NCI-H1092 treated with DMSO at 0.1 percent for 48 hours (cell line): ENCODE measurements at places on chromosomes 16 and 17.

DNA sequence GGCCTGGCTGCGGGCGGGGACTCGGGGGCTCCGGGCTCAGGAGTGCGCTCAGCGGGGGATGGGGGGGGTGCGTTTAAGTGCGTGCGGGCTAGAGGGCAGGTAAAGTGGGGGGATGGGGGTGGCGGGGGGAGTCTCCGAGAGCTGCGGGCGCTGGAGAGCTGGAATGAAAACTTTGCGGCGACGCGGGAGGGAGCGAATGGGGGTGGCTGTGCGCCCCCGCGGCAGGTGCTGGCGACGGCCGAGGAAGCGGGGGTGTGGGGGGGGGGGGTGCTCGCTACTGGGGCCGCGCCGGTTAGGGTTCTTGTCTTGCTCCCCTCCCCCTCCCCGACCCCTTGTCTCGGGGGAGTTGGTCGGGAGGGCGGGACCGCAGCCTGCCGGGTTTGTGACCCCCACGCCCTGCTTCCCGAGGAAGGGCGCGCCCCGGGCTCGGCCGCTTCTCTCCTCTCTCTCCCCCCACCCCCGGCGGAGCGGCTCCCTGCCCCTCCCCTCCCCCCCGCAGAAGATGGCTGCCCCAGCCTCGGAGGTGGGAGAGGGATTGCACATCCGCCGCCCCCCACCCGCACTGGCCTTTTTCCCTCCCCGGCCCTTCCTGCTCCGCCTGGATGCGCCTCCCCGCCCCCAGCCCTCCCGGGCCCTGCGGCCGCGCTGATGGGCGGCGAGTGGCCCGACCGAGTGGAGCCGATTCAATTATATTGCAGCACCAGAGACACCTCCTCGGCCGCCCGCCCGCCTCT, 649 bp downstream of the GSE1 start:
- DNase-seq: peak; percentile 49

DNA sequence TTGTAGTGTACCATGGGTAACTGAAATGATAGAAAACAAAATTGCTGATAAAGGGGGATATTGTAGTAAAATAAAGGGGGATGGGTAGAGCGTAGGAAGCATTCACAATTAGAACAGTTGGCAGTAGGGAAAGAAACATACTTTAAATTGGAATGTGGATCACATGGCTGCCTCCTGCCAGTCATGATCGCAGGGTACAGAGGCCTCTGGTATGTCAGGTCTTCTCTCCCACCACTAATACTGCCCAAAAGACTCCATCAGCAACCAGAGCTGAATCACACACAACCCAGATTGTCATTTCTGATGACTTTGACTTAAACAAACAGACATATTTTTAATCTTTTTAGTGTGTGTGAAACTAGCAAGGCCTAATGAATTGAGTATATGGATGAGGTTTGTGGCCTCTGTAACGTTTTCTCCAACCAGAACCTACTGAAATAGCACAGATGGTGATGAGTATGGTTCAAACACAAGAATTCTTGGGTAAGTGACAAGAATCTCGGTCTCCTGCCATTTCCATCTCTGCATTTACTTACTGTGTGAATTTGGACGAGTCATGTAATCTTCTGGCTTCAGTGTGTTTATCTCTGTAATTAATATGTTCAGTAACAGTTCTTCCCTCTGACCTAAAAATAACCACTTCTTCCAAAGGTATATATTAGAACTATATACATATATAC, 112.6 kb downstream of the USP22 start:
- DNase-seq: no peak

- peak; percentile 93 for DNase-seq
Observed at GRCh38 chr17:30831663-30832437, at the start of gene ATAD5. Gene ATAD5 (plus strand): TSS chr17:30831966. CDS start chr17:30832348, 382 bp downstream.

- DNase-seq: peak; percentile 29
Observed at GRCh38 chr16:57284209-57284951, at the start of gene PLLP. Gene PLLP (minus strand): TSS chr16:57284672. CDS start chr16:57284540, 132 bp downstream.

DNA sequence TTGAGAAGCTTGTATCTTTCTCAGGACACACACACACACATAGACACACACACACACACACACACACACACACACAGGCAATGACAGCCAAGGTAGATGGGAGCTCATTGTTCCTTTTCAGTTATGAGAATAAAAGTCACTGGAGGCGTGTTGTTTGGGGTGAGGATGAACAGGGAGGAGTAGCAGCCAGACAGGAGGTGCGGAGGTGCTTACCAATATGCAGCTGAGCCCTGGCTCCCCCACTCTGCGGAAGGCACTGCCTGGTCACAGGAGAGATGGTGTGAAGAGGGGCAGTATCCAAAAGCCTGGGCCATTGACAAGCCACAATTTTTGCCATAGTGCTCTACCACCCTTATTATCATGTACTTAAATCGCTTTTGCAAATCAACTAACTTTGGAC, 77.4 kb downstream of the CBLN1 start:
- DNase-seq: no peak

- no peak for DNase-seq
Observed at GRCh38 chr16:19851476-19851875, 33.2 kb downstream of the GPRC5B start.

DNA sequence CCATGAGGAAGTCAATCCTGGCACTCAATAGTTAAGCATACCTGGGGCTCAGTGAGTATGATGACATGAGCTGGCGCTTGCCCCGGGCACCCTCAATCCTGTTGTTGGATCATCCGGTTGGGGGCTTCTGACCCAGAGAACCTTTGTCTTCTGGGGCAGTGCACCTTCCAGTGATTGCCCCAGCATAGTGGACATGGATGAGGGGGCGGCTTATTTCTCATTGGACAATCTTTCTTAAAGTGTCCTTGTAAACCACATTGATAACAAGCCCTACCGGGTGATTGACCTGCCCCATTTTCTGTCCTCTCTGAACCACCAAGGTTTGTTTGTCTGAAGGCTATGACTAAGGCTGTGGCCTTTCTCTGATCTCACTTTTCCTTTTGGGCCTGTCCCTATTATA, 18.2 kb downstream of the IGSF6 start:
- DNase-seq: no peak

GRCh38 chr16:23172583-23172982, 10.0 kb upstream of the SCNN1G start:
- DNase-seq: no peak

- no peak for DNase-seq
Observed at GRCh38 chr17:45982791-45983613, 16.0 kb upstream of the STH start.

- DNase-seq: no peak
Observed at GRCh38 chr17:30378241-30378824, 394 bp upstream of the CPD start.

DNA sequence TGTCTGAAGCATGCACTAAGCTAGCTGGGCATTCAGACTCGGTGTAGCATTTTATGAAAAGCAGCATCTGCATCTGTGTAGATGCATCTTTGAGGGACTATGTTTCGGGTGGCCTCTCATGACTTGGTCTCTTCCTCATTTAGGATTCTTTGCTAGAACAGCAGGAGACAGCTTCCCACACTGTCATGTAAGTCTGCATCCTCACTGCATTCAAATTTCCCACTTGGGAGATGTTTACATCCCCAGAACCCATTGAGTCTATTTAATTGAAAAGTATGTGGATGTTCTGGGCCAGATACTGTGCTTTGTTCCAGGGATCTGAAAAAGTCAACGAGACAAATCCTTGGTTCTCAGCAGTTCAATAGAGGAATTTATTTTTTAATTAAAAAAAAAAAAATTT, 198.6 kb upstream of the EEF2KMT start:
- no peak for DNase-seq

- no peak for DNase-seq
Observed at GRCh38 chr16:68470461-68471150, 22.3 kb upstream of the SMPD3 start.

GRCh38 chr16:50841081-50841886, 99.4 kb downstream of the CYLD start:
- DNase-seq: no peak

DNA sequence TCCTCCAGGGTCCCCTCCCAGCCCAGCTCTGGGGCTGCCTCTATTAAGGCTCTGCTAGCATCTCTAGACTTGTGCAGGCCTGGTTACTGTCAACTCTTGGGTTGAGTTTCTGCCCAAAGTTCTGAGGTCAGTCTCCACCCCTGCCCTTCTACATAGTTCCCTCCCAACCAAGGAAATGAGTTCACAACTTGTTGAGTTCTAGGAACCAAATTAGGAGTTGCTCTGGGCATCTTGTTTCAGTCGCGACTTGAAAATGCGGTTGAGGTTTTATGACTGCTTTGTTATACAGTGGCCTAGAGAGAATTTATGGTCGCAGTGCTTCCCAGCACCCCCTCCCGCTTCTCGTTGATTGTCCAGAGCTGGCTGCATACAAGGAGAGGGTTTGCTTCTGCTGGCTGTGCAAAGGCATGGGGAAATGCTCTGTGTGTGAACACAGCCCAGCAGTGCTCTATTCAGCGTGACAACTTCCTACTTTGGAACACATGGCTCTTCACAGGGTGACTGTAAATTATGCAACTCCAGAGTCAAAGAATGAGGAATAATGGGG, 20.2 kb downstream of the GNAO1 start:
- no peak for DNase-seq

DNA sequence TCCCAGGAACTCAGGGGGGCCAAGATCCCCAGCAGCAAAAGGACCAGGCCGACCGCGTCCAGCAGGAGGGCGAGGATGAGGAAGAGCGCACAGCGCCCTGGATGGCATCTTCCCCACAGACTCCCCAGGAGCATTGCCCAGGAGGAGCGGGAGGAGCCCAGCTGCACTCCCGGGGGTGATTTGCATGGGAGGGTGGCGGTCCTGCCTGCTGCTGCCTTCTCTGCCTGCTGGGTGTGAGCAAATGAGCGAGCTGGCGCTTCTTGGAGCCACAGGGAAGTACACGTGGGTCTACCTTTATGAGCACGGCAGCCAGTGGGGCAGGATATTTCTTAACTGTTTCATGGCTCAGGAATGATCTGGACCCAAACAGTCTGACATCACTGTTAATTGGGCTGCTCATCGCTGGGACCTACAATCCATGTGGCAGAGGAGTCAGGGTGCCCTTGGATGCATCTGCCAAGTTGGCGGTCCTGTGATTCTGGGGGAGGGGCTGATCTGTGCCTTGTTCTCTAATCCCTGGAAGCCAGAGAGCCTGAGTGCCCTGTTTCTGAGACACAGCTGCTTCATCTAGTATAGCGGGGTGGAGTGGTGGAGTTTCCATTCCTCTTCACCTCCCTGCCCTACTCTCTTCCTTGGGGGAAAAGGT, at the start of gene TMEM238L:
TSS of gene TMEM238L (minus strand) at position 270 of the 646 bp plus-strand sequence. CDS start at position 134, 136 bp downstream.
- no peak for DNase-seq

GRCh38 chr17:238964-239259, 57.5 kb upstream of the DOC2B start:
- DNase-seq: no peak

GRCh38 chr17:38452719-38453118, 24.5 kb downstream of the ARHGAP23 start:
- no peak for DNase-seq

DNA sequence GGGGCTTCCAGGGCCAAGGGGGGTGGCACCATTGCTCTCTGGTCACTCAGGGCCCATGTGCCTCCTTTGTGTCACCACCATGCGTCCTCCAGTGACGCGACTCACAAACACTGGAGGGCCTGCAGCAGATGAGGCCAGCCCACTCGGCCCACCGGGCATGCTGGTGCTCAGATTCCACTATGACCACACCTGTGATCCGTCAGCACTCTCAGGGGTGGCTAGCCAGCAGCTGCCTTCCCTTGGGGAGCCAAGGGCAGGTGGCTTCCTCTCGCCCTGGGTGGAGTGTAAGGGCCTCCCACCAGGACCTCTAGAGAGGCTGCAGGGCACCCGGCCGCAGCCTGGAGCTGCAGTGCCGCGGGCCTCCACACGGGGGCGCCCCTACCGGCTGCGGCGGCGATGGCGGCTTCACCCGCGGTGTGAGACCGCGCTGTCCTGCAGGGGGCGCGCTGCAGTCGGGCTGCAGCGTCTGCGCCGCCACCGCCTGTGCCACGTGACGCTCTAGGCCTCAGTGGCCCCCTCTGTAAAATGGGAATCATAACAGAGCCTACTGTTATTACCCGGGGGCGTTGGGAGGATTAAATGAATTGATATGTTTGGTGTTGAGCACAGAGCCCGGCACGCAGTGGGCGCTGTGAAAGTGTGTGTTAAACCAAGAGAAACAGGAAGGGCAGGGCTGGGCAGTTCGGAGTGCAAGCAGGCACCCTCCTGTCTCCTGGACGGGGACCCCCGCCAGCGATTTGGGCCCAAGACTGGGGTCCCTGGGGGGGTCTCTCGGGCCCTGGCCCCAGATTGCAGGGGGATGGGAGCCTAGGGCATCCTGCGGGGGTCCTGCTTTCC, 192.4 kb upstream of the GSE1 start:
- DNase-seq: no peak

- DNase-seq: no peak
Observed at GRCh38 chr17:4840893-4841242, 7.7 kb downstream of the MINK1 start.

- DNase-seq: no peak
Observed at GRCh38 chr16:65323655-65324237, 201.9 kb upstream of the CDH11 start.

GRCh38 chr16:59144841-59145240, 410.7 kb upstream of the GOT2 start:
- no peak for DNase-seq

DNA sequence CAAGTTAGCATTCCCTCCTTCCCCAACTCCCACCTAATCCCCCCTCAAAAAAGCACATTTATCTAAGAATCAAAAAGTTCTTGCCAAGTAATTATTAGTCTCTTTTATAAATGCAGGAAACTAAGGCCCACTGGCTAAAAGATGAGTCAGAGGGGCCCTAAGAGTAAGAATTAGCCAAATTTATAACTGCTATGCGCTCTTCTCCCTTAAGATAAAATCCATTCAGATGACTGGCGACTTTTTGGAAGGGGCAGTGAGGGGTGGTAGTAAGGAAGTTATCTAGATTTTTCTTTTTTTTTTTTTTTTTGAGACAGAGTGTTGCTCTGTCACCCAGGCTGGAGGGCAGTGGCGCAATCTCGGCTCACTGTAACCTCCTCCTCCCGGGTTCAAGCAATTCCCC, 17.1 kb downstream of the ZNF652 start:
- DNase-seq: no peak

GRCh38 chr17:35244341-35245195, 1.7 kb downstream of the SLFN5 start:
- DNase-seq: no peak

DNA sequence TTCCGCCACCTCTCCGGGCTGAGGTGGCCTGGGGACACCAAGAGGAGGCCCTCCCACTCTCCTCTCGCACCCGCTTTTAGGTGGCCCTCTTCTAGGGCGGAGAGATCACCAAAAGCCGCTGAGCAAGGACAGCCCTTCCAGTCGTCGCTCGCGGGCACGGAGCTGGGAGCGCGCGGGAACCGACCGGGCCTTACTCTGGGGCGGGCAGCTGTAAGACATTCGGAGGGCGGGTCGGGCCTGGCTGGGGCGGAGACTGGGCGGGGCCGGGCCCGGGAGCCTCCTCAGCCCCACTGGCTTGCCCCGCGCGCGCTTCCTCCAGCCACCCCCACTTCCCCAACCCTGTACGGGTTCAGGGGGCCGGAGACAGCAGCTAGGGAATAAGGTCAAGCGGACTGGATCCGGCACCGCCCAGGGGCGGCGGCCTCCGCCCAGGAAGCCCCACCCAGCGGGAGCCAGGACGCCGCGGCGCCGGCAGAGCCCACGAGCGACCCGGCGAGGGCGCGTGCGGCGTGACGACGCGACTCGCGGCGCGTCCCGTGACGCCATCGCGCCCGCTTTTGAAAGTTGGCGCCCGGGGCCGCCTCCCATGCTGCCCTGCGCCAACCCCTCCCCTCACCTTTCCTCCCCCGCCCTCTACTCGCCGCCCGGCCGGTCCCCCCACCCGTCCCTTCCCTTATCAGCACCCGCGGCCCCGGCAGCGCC, 351 bp upstream of the CTCF start:
- peak; percentile 98 for DNase-seq
